ENCODE measurements at places on chromosomes 12 and 14.

- DNase-seq, result peak; percentile 32
Measured at GRCh38 chr14:69573831-69574262, 824 bp downstream of the CCDC177 start.

DNA sequence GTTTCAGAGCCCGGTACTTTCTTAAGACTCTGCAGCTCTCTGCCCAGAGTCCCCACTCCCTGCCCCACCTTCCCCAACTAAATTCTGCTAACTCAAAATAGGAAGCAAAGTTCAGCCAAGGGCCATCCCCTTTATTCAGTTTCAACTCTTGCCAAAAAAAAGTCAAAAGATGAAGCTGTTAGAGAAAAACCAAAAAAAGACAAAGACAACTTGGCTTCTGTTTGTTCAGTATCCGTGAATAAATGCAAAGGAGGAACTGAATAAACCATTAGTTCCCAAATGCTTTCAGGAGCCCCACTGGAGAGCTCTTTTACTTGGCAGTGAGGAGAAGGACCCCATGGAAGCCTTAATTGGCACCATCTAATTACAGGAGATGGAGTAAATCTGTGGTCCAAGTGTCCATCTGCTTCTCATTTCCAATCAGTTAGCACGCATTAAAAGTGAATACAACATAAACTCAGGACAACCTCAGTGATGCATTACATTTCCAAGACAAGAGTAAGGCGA lies 155.4 kb upstream of the GZMB start:
- no peak for DNase-seq

GRCh38 chr12:67649261-67649569 lies 670 bp downstream of the DYRK2 start:
- DNase-seq, result no peak

DNA sequence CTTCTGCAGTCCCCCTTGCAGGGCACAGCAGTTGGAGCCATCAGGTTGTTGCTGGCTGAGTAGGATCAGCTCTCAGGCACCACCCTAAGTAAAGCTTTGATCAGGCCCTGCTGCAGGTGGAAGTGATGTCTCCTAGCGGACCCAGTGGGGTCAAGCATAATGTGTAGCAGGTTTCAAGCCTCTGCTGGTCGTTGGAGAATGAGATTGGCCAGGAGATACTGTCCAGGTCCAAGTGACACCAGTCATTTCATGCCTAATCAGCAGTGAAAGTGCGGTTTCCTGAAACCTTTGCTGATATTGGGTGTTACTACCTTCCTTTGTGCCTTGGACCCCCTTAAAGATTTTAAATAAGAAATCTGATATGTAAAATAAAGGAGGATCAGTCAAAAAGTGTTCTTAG lies 72.6 kb downstream of the SUSD6 start:
- DNase-seq, result no peak

- DNase-seq, result no peak
Measured at GRCh38 chr12:40829738-40830144, 137.5 kb downstream of the CNTN1 start.

DNA sequence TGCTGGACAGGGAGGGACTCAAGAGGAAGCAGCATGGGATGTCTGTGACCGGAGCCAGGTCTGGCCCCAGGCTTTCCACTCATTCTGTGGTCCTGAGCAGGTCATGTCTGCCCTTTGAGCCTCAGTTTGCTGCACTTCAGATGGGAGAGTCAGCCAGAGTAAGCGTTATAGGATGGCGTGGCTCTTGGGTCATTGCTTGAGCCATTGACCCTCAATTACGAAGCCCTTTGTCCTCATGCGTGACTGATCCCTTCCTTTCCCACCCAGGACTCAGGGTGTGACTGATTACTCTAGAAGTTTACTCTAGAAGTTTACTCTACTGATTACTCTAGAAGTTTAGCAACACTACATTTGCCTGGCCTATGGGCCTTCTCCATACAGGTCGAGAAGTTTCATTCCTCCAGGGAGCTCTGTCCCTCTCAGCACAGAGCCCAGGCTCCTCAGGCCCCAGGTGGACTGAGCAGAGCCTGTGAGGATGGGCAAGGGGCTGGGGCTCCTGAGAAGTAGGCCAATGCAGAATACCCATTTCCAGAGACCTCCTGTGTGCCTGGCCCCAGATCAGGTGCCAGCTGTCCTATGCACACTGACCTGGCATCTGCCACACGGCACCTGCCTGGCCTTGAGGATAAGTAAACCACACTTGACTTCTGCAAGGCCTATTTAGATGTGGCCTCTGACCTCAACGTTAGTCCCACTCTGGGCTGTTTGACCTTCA lies 7.6 kb upstream of the IFI27 start:
- DNase-seq, result no peak

DNA sequence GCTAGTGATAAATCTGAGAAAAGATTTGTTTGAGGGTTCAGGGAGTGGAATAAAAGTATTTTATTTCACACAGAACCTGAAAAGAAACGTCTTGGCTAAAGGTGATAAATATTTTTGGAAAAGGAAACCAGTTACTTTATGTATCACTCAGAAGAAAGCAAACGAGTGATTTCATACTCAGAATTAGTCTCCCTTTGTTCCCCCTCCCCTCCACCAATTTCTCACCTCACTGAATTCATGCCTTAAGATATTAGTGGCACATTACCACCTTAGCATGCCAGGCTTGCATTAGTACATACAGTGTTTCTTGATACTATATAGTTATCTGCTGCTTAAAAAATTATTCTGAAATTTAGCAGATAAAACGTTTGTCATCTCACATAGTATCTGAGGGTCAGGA lies 28.2 kb downstream of the G2E3 start:
- DNase-seq, result no peak

GRCh38 chr12:46487567-46488131 lies 115.1 kb upstream of the SLC38A2 start:
- no peak for DNase-seq

DNA sequence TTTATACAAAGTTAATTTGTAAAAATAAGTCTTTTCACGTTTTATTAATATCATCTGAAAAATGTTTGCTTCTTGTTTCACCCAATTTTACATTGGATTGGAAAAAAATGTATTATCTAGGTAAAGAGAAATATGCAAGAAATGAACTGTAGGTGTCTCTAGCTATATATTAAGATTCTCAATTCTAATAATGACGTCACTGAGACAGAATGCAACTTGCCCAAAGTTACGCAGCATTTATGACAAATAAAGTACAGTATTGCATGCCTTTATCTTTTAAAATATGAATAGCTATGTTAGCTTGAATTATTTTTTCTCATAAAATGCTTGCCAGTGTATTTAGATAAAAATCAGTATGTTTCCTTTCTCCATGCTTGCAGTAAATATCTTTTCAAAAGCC lies 728.8 kb downstream of the RERGL start:
- DNase-seq, result no peak

DNA sequence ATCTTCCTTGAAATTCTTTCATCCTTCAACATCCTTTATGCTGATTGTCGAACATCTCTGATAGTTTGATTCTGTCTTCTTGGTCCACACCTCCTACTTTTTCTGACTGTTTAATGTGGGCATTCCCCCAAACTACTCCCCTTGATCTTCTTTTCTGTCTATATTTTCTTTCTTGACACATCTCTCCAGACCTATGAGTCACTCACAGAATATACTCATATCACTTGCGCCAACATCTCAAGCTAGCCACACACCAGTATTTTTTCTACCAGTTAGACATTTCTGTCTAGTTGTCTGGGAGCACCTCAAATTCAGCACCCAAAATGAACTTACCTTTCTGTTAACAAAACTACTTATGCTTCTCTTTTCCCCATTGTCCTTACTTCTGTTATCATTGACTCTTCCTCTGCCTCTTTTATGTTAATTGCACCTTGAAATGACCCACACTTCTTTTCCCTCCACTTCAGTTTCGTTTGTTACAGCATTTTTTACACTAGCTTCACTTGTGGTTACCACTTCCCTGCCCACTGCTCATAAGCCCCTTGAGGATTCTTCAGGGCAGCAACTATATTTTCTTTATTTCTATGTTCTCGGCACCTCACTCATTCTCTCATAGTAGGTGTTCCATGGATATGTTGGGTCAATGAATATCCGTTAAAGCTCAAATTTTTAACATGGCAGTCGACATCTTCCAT lies 33.5 kb downstream of the TSHR start:
- no peak for DNase-seq

GRCh38 chr12:19704966-19705365 lies 265.7 kb downstream of the AEBP2 start:
- DNase-seq, result no peak

DNA sequence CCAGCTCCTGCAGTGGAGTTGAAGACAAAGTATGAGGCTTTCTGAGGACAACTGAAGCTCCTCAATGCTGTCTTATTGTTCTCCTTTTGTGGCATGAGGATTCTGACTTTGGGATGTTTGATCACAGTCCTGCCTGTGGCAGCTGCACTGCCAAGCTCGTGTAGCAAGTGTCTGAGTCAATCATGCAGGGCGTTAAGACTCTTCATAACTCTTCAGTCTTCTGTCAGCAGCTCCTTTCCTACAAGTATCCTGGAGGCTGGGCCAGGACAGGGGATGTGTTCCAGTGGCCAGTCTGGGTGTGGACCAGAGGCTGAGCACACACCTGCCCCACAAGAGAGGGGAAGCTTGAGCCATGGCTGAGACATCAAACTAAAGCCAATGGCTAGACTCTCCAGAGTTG lies 94.3 kb downstream of the PELI2 start:
- DNase-seq, result no peak

- no peak for DNase-seq
Measured at GRCh38 chr14:103687712-103688111, 27.5 kb downstream of the XRCC3 start.

- DNase-seq, result no peak
Measured at GRCh38 chr12:132229193-132229760, 85.0 kb downstream of the NOC4L start.

GRCh38 chr14:75221797-75222196 lies 45.4 kb upstream of the TMED10 start:
- DNase-seq, result no peak

GRCh38 chr14:37709419-37710195 lies 114.2 kb downstream of the TTC6 start:
- DNase-seq, result no peak

GRCh38 chr12:29944269-29945000 lies 160.7 kb upstream of the TMTC1 start:
- no peak for DNase-seq

- no peak for DNase-seq
Measured at GRCh38 chr12:252636-253035, 10.0 kb downstream of the SLC6A13 start.

- no peak for DNase-seq
Measured at GRCh38 chr12:102918840-102919239, 1.8 kb upstream of the PAH start.

- no peak for DNase-seq
Measured at GRCh38 chr12:123906711-123907420, 65.8 kb downstream of the CCDC92 start.

GRCh38 chr12:120110550-120111501 lies 5.7 kb downstream of the RAB35 start:
- DNase-seq, result peak; percentile 33

Measured in WTC11 (cell line).